ENCODE measurements at places on chromosomes 5 and 9. TPM values are rescaled to one million over a fixed set of nuclear protein-coding genes. Genes with fewer than 3 reads are reported as not detected.

- DNase-seq, result no peak
Measured at GRCh38 chr5:68875351-68875750, 218.5 kb upstream of the SLC30A5 start.

DNA sequence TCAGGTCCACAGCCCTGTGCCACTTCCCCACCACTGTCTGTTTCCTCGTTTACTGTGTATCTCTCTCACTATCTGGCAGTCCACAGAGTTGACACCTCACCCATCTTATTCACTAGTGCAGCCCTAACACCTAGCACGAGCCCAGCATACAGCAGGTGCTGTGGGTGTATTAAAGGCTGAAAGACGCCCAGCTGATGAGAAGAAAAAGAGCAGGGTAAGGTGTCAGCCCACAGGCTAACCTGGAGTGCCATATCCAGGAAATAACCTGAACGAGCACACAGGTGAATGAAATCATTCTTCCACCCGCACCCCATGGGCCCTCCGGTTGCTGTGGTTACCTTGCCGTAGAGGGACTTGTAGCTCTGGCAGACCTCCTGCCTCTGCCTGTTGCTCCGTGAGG is 18.6 kb downstream of the ANXA6 start:
- no peak for DNase-seq

DNA sequence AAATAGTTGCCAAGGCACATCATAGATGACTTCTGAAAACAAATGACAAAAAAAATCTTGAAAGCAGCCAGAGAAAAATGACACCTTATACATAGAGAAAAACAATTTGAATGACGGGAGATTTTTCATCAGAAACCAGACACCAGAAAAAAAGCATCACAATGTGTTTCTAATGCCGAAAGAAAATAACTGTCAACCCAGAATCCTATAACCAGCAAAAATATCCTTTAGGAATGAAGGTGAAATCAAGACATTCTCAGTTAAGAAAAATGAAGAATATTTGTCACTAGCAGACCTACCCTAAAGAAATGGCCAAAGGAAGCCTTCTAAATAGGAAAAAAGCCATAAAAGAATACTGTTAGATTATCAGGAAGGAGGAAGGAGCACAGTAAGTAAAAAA is 54.0 kb downstream of the SPTLC1 start:
- DNase-seq, result no peak

DNA sequence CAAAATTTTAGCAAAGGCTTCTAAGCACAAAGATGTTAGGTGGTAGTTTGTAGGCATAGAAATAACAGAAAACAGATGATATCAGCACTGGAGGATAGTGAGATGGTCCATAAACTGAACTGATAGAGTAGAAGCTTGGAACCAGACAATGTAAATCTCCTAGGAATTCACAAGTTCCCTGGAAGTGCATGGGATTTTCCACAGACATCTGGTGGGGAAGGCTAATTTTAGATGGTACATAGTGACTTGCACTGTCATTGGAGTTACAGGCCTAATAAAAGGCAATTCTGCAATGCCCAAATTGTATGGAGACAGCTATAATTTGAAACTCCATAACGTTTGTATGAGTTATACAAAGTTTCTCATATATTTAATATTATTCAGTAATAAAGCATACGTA is 653.0 kb upstream of the MEF2C start:
- DNase-seq, result no peak

GRCh38 chr9:109179801-109180523 is 12.9 kb upstream of the FRRS1L start:
- no peak for DNase-seq

GRCh38 chr9:94148419-94148818 is 64.2 kb downstream of the PTPDC1 start:
- DNase-seq, result no peak

The SH3GLB2 gene
- total RNA-seq, result 48.5 TPM

GRCh38 chr5:111159845-111160244 is 64.3 kb upstream of the CAMK4 start:
- no peak for DNase-seq

The IFNB1 gene
- not detected for total RNA-seq

The RPL37 gene
- 2,054 TPM for total RNA-seq

The AP3B1 gene
- 30.3 TPM for total RNA-seq

DNA sequence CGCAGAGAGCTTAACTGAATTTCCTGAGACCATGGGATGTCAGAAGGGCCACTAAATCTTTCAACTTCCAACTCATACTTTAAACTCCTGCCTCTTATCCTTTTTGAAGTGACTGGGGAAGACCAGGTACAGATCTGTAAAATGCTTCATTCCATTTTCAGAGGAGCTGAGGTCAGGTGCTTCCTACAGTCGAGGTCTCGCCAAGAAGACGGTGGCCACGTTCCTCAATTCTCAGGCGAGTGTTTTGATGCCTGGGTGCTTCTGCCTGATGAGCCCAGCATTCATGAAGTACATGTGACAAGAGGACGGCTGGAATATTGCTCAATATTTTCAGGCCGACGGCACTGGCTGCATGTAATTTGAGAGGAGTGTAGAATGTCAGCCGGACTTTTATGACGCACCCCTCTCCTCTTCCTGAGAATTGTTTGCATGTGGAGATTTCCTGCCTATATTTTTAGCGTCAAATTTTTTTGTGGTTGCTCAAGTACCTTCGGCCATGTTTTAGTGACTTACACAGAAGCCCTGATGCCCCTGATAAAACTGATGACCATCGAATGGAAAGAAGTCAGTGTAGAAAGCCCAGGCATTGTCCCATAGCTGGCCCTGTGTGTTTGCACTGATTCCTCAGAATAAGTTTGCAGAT is 38.8 kb upstream of the GLRX start:
- DNase-seq, result peak; percentile 99

DNA sequence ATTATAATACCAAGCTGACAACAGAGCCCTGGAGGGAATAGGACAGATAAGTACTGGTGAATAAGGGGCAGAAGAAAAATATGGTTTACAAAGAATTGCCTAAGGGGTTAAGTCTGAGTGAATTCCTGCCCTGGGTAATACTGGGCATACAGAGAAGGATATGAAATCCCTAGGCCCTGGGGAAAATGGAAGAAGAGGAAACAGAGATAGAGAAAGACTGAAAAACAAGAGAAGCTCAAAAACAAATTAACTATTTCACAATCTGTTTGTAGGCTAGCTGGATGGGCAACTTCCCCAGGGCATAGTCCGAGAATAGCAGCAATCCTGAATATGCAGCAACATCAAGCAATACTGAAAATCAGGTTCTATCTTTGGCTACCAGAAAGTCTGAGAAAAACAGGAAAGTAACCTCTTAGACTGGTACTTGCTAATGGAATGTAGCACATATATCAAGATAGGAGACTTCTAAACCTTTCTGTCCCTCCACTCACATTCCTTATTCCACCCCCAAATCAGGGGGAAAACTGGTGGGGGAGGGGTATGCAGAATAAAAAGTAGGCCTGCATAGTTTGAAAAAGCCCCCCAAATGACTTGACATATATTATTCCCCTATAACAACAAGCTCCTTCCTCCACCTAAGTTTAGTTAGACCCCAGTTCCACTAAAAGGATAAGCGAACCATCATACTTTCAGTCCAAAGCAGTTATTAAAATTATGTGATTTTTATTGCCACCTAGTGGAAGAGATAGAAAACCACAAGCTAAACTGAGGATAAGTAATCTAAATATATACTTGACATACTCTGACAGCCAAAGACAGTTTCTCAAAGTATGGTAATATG is 20.6 kb downstream of the SLC38A9 start:
- DNase-seq, result peak; percentile 9

GRCh38 chr5:123450114-123450513 is 26.9 kb upstream of the CEP120 start:
- no peak for DNase-seq

The GABRB2 gene
- 0.47 TPM for total RNA-seq

The GZMA gene
- 0.16 TPM for total RNA-seq

The SLC28A3 gene
- total RNA-seq, result 0.02 TPM

The GABRA6 gene
- total RNA-seq, result 1.9 TPM

DNA sequence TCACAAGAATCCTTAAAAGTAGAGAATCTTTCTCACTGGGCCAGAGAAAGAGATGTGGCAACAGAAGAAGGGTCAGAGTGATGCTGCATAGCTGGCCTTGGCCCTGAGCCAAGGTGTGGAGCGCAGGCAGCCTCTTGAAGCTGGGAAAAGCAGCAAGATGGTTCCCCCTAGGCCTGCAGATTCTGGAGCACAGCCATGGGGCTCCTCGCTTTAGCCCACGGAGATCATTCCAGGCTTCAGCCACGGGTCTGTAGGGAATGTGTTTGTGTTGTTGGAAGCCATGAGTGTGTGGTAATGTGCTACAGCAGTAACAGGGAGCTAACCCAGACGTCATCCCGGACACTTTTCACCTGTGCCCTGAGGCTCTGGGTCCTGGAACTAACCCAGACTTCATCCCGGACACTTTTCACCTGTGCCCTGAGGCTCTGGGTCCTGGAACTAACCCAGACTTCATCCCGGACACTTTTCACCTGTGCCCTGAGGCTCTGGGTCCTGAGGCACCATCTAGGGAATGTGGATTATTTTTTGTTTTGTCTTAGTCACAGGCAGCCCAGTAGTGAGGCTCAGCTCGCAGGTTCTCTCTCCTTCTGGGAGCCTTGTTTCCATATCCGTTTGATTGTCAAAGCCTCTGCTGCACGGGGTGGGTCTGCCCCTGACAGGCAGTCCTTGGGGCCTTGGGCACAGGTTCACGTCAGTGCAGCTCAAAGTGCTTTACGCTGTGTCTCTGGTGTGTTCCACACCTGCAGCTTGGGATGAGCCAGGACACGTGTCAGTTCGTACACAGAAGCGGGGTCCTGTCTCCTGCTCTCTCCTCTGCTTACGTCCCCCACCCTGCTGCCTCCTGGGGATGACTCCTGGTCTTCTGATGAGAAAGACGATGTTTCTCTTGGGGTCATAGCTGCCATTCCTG is 56.3 kb upstream of the EXOC3 start:
- no peak for DNase-seq

DNA sequence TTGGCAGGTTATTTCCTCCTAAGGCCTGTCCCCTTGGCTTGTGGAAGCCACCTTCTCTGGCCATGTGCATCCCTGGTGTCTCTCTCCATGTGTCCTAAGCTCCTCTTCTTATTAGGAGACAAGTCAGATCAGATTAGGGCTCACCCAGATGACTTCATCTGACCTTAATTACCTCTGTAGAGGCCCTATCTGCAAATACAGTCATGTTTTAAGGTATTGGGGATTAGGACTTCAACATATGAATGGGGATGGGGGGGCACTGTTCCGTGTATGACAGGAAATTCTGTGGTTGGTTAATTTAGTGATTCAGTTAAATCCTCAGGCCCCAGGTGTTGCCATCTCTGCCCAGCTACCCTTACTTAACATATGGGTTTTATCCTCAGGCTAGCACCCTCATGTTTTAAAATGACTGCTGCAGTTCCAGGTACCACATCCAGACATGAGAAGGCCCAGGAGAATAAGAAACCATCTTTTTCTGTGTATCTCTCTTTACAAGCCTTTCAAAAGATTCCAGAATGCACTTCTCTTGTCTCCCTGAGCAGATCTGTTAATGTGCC is 51.9 kb upstream of the RAI14 start:
- no peak for DNase-seq

- DNase-seq, result no peak
Measured at GRCh38 chr9:16154521-16155078, 601.8 kb downstream of the CCDC171 start.

DNA sequence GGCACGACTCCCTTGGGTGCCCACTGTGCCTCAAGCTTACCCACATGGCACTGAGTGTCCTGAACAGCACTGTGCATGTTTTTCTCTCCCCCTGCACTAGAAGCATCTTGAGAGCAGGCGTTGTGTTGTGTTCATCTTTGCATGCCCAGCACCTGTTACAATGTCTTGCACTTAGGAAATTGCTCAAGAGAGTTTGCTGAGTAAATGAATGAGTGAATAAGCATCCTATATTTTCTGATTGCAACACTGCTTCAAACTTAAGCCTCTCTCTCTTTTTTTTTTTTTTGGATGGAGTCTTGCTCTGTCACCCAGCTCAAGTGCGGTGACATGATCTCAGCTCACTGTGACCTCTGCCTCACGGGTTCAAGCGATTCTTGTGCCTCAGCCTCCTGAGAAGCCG is 94.5 kb downstream of the LMNB1 start:
- no peak for DNase-seq

- no peak for DNase-seq
Measured at GRCh38 chr5:160298189-160298588, 14.2 kb downstream of the CCNJL start.

The MAN1B1 gene
- 59.3 TPM for total RNA-seq

GRCh38 chr5:81067406-81067805 is 107.2 kb downstream of the RASGRF2 start:
- DNase-seq, result no peak

DNA sequence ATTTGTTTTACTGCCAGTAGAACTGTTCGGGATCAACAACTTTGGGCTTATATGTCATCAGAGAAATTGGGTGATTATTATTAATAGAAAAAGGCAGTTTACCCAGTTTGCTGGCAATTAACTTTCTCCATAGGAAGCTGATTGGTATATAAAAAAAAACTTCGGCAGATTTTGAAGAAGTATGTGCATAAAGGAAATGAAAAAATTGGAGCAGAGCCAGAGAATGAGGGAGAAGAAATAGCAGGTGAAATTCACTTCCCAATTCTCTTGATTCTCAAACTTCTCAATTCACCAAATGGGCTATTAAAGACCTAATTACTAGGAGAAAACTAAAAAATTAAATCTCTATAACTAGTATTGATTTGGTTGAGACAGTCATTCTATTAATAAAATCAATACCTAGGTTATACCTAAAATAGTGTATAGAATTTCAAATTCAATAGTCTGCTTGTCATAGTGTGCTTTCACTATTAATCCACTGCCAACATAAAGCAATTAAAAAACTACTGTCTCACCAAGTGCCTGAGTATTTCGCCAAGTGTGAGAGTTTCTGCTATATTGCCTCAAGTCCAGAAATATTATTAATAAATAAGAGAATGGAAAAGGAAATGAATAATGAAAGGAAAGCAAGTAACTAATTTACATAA is 47.5 kb downstream of the STX17 start:
- DNase-seq, result no peak

GRCh38 chr5:82601861-82602260 is 323.7 kb upstream of the RPS23 start:
- DNase-seq, result no peak

The FBXL7 gene
- total RNA-seq, result 2.5 TPM

GRCh38 chr5:82275216-82275664 is 2.9 kb downstream of the RPS23 start:
- peak; percentile 18 for DNase-seq

- DNase-seq, result no peak
Measured at GRCh38 chr9:107600060-107600573, 110.5 kb upstream of the KLF4 start.

DNA sequence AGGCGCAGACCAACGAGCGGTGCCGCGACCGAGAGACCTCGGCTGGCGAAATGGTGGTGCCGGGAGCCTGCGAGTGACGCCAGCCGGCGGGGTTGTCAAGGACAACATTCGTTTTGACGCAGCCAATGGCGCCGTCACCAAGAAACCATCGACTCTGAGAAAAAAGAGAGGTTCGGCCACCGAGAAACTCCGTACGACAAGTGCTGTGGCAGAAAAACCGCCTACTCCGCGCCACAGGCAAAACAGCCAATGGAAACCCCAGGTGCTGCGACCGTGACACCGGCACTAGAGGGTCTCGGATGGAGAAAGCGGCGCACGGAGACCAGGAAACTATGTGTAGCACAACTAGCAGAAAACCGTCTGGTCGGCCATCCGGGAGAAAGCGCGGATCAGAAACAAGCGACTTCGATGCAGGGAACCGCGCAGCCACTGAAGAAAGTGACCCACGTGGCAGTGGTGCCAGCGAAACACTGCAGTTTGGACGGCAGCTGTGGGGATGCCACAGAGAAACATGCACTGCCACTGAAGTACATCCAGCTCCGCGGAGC is 88.8 kb downstream of the ANXA2R start:
- no peak for DNase-seq

GRCh38 chr5:5080790-5081189 is 59.3 kb upstream of the ADAMTS16 start:
- no peak for DNase-seq

Measured in HT1080 (cell line).